GM12864 (cell line): ENCODE measurements at places on chromosomes 2 and 18.
A peak's percentile ranks its signal among the peaks of the same experiment; 100 is the strongest.

DNA sequence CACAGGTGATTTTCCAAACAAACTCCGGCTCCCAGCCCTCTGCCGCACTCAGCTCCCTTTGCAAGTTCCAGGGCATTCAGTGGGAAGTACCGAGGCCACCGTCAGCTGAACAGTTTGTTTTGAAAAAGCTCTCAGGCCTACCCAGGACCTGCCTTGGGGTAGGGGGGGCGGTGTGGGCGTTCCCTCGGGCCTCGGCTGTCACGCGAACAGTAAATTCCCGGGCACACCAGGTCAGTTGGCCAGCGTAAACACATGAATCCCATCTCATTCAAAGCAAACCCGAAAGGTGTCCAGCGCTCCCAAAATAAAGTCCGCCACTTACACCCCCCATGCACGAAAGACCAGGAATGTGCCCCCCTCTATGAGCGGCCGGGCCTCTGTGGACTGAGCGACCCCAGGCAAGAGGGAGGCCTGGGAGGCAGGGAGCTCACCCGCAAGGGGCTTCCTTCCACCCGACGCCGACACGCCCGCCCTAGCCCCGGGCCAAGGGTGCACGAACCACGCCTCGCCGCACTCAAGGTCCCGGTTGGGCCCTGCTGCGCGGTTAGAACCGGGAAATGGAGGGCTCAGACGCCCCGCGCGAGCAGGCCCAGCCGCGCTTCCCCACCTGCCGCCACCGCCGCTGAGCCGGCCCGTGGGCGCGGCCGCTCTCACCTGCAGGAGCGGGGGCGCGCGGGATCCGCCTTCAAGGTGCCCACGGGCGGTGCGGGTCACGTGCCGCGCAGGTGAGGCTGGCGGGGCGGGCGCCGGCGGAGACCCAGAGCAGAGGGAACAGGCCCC, at the start of gene WDSUB1:
TSS of gene WDSUB1 (minus strand) at position 775 of the 780 bp plus-strand sequence. CDS start 3,634 bp downstream, outside the sequence.
- DNase-seq: no peak

GRCh38 chr2:159773886-159774285, 24.1 kb downstream of the CD302 start:
- DNase-seq: no peak

- no peak for DNase-seq
Observed at GRCh38 chr2:171405546-171405945, 28.2 kb downstream of the METTL8 start.

- no peak for DNase-seq
Observed at GRCh38 chr2:212181646-212182045, 357.0 kb downstream of the ERBB4 start.

DNA sequence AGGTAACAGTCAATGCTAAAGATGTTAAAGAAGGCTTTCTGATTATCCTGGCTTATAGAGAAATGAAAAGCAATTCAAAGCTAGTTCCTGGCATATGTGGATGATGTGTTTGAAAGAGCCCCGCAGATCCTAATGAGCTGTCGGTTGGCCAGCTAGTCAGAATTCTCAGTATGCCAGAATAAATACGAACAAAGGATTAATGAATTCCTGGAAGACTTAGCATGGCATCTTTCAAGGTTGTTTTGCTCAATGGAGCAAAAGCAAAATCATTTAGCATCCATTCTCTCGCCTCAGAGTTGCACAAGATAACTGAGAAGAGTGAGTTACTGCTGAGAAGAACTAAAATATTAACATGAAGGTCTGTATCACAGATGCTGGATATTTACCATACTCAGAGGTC, 307.6 kb downstream of the RIT2 start:
- DNase-seq: no peak

GRCh38 chr18:56721031-56721430, 69.9 kb downstream of the WDR7 start:
- no peak for DNase-seq

GRCh38 chr2:205701509-205701908, 19.2 kb downstream of the NRP2 start:
- DNase-seq: no peak

DNA sequence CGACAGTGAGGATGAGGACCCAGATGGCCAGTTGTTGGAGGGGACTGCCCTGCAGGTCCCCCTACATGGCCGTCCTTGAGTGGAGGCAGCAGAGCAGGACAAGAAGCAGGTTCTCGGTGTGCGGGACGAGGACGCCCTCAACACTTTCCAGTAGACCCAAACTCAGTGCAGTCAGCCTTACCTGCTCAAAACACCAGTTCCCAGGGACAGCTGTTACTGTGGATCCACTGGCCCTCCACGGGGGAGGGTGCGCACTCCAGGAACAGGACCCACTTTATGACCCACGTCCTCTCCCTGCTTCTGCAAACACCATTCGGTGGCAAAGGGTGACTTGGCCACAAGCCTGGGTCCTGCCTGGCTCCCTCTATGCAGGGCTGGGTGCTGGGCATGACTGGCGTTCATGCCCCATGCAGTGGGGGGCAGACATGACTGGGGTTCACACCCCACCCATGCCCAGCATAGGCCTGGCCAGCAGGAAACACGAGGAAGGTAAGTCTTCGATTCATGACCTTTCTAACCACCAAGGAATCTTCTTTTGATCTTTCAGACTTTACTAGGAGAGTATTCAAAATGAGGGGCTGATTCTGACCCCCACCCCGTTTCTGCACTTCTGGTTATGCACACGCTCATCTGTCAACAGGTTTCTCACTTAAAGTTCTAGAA, 233.7 kb downstream of the HDAC4 start:
- no peak for DNase-seq

- DNase-seq: peak; percentile 8
Observed at GRCh38 chr2:137467246-137467862, 496.9 kb upstream of the HNMT start.

DNA sequence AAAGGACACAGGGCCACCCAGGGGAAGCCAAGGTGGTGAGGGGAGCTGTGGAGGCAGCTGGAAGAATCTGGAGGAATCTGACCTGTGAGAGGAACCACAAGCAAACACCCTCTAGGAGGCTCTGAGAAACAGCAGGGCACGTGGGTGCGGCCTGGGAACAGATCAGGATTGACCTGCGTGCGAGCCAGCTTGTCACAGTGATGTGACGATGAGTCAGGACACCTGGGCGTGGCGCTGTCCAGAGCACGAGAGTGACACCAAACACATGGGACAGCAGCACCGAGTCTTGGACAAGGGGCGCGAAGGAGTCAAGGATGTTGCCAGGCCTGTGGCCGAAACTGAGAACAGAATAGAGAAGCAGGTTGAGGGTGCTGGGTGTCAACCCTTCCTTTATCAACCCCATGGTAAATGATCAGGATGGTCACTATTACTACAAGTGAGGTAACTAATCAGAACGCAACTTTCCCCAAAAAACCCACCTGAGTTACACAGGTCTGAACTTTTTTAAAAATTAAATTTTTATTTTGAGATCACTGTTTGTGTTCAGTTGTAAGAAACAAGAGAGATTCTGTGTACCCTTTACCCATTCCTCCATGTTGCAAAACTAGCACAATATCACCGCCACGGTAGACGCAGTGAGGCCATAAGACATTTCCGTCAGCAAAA, 637 bp upstream of the SFT2D3 start:
- DNase-seq: peak; percentile 92

DNA sequence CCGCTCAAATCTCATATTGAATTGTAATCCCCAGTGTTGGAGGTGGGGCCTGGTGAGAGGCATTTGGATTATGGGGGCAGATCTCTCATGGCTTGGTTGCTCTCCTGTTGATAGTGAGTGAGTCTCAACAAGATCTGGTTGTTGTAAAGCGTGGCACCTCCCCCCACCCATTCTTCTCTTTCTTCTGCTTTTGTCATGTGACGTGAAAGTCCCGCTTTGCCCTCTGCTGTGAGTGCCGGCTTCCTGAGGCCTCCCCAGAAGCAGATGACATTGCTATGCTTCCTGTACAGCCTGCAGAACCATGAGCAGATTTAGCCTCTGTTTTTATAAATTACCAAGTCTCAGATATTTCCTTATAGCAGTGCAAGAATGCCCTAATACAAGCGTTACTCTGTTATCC, 673.8 kb downstream of the ADCYAP1 start:
- DNase-seq: no peak

DNA sequence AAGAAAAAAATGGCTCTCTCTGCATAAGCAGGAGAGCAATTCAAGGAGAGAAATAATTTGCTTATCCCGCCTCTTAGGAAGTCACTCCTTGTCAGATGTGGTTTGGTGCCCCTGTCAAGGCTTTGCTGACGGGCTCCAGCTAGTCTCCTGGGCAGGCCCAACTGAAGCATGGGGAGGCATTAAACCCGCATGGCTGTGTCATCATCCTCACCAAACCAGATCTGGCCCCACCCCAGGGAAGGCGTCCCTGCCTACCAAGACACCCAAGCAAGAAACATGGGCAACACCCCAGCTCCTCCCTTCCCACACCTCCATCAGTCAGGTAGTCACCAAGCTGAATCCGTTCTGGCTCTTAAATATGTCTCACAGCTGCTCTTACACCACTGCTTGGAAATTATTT, 108.0 kb downstream of the SGPP2 start:
- no peak for DNase-seq

- DNase-seq: no peak
Observed at GRCh38 chr2:209648714-209649113, 122.9 kb upstream of the UNC80 start.

DNA sequence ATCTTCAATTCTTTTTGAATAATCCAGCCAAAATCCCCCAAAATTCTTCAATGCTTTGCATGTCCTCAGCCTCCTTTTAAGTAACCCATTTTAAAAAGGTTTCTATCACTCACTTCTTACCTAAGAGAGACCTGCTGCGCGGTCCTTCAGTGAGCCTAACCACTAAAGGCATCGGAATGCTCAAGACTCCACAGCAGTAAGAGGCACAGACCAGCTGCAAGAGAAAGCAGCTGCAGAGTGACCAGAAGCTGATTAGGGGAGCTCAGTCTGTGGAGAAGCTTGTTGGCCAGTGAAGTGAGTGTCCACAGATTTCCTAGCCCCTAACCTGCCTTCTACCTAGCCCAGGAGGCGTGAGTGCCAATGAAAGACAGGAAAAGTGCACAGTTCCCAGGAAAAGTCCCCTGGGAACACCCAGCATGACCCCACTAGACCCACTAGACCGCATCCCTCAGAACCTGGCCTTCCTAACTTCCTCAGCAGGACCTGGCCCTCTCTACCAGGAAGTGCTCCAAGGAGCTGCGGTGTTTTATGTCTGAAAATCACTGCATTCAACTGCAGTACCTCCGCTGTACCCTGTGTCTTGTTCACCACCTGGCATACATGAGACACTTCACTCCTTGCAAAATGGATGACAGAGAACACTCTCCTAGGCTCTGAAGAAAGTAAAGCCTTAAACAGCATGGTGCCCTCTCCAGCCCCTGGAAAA, 10.1 kb downstream of the MBOAT2 start:
- no peak for DNase-seq

DNA sequence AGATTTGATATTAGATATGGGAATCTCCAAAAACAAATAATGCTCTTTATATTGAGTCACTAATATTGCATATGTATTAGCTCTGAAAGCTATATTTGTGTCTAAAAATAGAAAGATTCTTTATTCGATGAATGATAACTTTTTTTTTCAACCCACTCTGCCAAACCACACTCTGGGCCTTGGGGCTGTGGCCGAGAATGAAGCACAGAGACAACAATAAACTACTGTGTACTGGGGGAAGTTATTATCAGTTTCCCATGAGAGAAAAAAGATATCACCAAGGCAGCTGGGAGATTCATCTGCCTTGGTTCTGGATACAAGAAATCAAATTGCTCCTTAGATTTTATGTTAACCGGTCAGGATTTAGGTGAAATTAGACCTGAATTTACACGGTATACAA, 762.2 kb downstream of the SUCLG1 start:
- no peak for DNase-seq

- no peak for DNase-seq
Observed at GRCh38 chr18:62388855-62389760, 64.0 kb downstream of the TNFRSF11A start.

GRCh38 chr2:96952016-96952750, 34.2 kb downstream of the FAM178B start:
- DNase-seq: no peak

GRCh38 chr18:11000071-11000470, 149.3 kb downstream of the PIEZO2 start:
- no peak for DNase-seq

DNA sequence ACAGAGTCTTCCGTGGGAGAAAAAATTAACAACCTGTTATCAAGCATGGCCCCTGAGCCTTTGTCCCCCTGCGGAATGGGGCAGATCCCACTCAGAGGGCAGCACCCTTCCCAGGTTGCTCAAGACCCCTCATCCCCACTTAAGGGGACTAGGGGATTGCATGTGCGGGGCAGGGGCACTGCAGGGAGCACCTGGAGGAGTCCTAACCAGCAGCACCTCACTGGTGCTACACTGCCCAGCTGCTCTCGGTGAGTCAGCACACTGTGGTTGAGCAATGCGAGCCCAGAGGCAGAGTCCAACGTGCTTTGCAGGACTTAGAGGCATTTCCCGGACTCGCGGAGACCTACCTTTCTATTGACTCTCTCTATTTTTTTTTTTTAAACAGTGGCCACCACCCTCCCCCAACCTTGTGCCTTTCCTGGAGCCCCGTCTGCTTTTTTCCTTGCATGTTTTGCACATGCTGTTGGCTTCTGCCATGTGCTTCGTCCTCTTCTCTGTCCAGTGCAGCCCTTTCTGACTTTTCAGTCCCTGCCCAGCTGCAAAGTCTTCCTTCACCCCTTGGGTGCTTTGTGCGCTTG, 74.0 kb downstream of the IL1R2 start:
- no peak for DNase-seq

GRCh38 chr2:29517413-29517812, 402.2 kb downstream of the CLIP4 start:
- DNase-seq: no peak

DNA sequence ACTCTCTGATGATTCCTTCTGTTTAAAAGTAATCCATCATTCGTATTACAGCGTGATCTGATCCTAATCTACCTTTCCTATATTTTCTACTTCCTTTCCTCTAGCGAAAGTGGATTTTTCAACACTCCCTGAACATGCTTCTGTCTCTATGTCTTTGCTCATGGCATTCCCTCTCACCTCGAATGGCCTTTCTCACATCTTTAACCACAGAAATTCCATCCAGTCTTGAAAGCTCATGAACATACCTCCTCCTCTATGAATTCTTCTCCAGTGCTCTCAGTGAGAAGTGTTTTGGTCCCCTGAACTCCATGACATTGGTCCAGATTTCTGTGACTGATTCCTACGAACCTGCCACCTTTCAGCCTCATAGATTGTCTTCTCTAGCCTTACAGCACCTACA, 323.2 kb downstream of the RAD51AP2 start:
- DNase-seq: no peak

GRCh38 chr18:46678785-46679399, 21.9 kb upstream of the LOXHD1 start:
- no peak for DNase-seq
